ENCODE measurements at places on chromosomes 6 and 20. TPM values are rescaled to one million over a fixed set of nuclear protein-coding genes. Genes with fewer than 3 reads are reported as not detected.

- no peak for DNase-seq
Observed at GRCh38 chr6:6834356-6835222, 246.1 kb downstream of the LY86 start.

GRCh38 chr20:59157961-59158541, 5.6 kb upstream of the ZNF831 start:
- no peak for DNase-seq

Gene INSM1
- not detected for total RNA-seq

GRCh38 chr6:14128012-14128411, 10.4 kb downstream of the CD83 start:
- DNase-seq, result no peak
